Adipocyte (in vitro differentiated cells): ENCODE measurements at places on chromosomes 6 and 20.
A peak's percentile ranks its signal among the peaks of the same experiment; 100 is the strongest.

DNA sequence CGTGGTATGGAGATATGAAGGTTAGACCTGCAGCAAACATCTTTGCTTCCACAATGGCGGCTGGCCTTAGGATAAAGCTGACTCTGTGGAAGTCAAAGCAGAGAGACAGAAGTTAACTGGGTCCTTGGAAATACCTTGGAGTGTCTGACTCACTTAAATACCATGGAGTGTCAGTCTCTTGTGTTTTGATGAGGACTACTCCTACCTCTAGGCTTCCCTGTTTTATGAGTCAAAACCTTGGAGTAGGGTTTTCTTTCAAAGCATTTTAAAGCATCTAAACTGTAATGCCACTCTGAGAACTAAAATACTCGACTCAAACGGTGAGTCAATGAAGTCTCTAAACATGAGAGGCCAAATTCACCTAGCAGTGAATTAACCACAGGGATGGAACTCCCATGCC lies 329.1 kb downstream of the SAMD5 start:
- DNase-seq, result no peak

DNA sequence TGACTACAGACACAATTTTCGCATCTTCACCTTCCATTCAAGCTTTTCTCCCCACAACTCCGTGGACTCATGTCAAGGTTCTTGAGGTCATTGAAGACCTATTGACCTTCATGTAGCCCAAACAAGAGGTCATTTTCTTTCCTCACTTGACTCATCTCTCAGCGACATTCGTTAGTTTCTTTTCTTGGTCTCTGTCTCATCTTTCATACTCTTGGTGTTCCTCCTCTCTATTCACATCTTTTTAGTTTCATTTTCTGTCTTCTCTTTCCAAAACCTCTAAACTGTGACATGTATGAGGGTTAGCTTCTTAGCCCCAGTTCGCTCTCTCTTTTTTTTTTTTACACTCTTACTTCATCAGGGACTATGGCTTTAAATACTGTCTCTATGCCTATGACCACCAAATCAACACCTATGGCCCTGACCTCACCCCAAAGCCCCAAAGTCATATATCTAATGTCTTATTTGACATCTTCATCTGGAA lies 128.6 kb upstream of the BACH2 start:
- DNase-seq, result no peak

DNA sequence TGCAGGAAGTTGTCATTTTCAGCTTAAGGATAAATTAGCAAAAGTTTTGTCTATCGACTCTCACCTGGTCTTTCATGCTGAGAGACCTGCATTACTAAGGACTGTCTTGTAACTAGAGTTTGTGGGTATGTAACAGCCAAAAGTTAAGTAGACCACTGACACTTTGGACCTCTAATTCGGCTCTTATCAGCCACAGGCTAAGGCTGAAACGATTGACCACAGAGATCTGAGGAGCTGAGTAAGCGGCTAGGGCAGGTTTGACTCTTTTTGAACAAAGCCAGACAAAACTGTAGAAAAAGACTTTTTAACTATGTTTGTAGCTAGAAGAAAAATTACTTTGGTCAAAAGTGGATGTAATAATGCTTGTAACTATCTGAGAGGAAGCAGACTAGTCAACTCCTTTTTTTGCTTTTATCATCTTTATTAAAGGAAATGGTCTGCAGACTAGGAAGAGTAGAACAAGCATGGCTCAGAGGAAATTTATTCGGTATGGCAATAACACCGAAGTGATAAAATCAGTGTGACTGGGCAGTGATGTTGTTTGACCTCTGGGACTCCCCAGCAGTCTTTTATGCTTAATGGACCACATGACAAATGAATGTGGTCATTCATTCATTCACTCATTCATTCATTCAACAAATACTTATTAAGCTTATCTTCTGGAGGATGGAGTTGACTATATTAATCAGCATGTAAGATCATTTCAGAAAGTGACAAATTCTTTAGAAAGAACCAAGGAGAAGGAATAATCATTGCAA lies 725.0 kb upstream of the HS3ST5 start:
- no peak for DNase-seq

DNA sequence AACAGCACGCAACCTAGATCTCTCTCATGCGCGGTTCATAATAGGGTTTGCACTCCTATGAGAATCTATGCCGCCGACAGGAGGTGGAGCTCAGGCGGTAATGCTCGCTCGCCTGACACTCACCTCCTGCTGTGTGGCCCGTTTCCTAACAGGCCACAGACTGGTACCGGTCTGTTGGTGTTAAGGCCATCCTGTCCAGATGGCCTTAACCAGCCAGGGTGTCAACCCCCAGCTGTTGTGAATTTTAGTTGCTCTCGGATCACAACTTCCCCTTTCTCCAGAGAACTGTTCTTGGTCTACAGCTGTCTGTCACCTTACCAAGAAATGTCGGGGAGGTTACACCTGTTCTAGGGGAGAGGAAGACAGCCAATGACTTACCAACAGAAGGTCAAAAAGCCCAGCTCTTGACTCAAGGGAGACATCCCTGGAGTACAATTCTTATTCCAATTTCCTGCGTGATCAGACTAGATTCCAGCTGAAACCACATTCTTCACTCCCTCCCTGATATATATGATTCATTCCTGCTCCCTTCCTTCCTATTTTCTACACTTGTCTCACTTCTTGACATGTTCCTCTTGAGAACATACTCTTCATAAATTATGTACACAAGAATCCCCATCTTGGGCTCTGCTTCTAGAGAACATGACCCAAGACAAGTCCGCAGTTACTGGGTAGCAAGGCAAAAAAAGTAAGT lies 23.1 kb upstream of the DNAAF9 start:
- DNase-seq, result no peak

DNA sequence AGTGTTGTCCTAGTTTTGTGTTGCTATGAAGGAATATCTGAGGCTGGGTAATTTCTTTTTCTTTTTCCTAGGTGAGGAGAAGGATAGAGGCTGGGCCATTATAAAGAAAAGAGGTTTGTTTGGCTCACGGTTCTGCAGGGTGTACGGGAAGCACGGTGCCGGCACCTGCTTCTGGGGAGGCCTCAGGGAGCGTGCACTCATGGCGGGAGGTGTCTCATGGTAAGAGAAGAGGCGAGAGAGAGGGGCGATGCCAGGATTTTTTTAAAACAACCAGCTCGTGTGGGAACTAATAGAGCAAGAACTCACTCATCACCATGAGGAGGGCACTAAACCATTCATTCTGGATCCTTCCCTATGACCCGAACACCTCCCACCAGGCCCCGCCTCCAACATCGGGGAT lies 14.2 kb upstream of the NPBWR2 start:
- no peak for DNase-seq

GRCh38 chr20:12207875-12208274 lies 290.2 kb downstream of the BTBD3 start:
- DNase-seq, result peak; percentile 62
